ENCODE measurements at places on chromosomes 1 and 21.

DNA sequence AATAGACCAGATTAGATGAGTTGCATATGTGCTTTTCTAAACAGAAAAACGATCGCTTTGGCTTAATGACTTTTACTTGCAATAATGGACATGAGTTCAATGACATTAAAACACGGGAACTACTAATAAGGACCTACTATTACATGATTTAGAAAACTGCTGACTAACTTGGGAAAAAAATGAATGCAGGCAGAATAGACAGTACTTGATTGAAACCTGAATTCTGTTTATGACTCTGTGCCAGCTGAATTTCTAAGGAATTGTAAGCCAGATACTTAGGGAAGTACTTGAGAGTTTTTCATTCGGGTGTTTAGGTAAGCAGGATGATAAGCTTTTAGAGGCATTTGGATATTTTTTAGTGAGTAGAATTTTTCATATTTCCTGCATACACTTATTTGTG, 12.0 kb downstream of the ADGRL2 start:
- DNase-seq = no peak

DNA sequence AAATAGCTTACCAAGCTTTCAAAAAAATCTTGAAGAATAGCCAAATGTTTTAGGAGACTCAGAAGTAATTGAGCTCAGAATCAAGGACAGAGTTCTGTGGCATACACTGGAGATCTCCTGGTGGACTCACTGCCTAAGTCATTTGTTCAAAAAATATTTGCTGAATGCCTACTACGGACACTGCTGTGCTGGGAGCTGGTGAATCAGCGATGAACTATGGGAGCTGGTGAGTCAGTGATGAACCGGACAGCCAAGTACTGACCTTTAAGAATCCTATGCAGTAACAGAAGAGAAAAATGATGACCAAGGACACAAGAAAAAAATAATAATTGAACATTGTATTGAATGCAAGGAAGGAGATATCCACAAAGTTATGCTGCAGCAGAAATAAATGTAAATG, 717.9 kb upstream of the CXADR start:
- DNase-seq = no peak

DNA sequence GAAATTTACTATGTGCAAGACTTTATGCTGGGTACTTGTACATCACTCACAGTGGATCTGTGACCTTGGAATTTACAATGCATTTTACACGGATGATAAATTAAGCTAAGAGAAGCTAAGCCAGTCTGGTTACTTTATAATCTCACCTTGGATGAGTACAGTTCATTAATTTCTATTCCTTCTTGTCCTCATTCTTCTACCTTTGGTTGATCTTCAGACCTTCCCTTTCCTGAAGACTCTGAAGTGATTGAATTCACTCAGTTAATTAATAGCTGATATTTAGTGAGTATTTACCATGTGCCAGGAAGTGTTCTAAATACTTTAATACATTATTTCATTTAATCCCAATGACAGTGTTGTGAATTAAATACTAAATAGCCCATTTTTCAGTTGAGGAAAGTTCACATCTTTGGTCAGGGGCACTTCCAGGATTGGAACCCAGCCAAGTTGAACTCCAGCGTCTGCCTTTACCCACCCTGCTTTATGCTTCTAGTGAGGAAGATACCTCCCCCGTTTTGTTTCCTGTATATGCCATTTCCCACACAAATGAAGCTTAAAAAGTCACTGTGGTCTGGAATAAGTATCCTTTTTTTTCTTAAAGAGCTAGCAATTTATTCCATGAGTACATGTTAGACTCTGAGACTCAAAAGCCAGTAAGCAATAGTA, 146.6 kb downstream of the TLR5 start:
- DNase-seq = no peak

GRCh38 chr1:174746024-174746808, 253.5 kb upstream of the CACYBP start:
- no peak for DNase-seq

- peak; percentile 3 for DNase-seq
These were observed 422.9 kb downstream of the PTBP2 start for GRCh38 chr1:97144527-97144926.

DNA sequence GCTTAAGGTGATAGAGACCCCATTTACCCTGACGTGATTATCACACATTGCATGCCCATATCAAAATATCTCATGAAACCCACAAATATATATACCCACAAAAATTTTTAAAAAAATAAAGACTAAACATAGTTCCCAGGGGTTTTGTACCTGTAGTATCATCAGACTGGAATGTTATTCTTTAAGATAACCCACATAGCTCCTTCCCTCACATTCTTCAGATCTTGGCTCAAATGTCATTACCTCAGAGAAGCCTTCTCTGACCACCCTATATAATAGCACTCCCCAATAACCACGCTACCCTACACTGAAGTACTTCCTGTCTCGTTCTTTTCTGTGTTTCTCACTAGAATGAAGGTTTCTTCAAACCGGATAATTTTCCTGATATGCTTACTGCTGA, 138.3 kb upstream of the SNX7 start:
- DNase-seq = no peak

- peak; percentile 80 for DNase-seq
These were observed 44.6 kb downstream of the RASSF5 start for GRCh38 chr1:206551986-206552326.

- DNase-seq = no peak
These were observed 19.7 kb downstream of the PPFIA4 start for GRCh38 chr1:203045821-203046594.

- DNase-seq = no peak
These were observed 1326.3 kb downstream of the BRINP3 start for GRCh38 chr1:189151361-189151760.

DNA sequence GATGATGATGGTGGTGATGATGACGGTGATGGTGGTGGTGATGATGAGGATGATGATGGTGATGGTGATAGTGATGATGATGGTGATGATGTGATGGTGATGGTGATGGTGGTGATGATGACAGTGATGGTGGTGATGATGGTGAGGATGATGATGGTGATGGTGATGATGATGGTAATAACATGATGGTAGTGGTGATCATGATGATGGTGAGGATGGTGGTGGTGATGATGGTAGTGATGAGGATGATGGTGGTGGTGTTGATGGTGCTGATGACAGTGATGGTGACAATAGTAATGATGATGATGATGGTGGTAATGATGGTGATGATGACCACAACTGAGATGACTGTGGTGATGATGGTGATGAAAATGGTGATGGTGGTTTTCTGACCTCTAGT, 4.9 kb downstream of the ACTRT2 start:
- no peak for DNase-seq

DNA sequence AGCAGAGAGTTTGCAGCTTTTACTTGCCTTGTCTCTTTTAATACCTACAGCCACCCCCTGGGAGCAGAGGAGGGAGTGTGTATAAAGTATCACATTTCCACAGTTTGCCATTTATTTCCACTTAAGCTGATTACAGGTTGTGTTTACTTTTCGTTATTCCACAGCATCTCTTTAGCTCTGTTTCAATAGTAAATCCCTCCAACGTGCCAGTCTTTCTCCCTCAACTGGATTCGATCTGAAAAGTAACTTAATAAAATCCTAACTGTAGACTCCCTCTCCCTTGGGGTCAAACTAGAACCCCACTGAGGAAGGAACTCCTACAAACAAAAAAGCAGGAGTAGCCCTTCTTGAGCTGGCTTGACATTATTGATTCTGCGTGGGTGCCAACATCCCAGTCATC, 3.1 kb upstream of the FCGR2A start:
- no peak for DNase-seq

DNA sequence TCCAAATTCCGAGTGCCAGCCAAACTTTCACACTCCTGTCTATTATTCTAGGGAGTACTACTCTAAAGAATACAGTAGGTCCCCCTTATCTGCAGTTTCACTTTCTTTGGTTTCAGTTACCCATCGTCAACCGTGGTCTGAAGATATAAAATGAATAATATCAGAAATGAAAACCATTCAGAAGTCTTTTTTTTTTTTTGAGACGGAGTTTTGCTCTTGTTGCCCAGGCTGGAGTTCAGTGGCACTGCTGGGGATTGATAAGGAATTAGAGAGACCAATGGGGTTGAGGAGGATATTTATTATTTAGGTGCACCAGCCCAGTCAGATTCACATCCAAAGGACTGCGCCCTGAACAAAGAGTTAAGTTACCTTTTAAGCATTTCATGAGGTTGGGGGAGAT, 52.9 kb upstream of the SRSF10 start:
- DNase-seq = no peak

GRCh38 chr1:110438893-110439292, 12.1 kb upstream of the PROK1 start:
- no peak for DNase-seq

GRCh38 chr1:26754086-26754874, 33.5 kb upstream of the PIGV start:
- DNase-seq = no peak
